ENCODE measurements at places on chromosomes 1 and 21.

DNA sequence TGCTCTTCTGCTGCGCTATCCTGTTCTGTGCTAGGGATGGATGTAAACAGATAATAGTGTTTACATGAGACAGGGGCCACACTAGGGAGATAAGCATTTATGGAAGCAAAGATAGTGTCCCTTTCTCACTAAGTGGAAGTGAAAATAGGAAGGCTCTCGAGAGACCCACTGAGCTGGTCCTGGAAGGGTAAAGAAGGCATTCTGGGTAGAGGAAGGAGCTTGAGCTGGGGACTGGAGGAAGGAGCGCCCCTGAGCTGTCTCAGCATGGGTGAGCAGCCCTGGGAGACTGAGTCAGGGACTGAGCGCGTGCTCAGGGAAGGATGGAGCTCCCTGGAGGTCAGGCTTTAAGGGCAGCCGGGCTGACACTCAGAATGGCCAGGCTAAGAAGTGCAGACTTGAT lies 93.3 kb downstream of the IGSF21 start:
- no peak for DNase-seq

DNA sequence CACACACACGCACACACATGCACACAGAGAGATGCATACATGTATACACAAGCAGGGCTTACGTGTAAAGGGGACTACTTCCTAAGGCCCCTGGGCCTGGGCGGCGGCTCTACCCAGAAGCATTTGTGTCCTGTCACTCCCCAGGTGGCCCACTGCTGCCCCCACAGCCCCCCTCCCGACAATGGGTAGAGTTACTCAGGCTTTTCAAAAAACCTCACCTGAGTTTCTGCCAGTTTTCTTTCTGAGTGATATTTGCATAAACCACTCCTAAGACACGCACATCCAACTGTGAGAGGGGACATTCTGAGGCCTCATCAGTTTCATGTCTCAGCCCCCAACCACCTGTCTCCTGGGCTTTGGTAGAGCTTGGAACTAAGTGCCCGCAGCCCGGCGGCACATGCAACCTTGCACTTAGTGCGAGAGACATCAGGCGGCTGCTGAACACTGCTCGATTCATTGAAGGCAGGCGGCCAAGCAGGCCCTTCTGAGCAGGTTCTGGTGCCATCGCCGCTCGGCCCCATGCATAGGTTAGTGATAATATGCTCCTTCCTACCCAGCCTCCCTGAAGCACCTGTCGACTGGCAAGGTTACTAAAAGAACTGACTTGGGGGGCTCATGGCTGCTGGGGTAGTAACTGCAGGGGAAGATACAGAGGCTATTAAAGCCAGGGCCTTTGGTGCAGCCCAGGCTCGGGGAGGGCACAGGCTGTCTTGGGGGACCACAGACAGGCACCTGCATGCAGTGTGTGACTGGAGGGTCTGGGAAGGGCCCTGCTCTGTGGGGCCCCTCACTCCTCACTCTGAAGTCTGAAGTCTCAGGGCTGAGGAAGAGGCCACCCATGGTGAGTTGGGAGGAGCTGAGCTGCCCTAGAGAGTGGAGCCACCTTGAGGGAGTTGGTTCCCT lies 364.2 kb upstream of the VAMP3 start:
- DNase-seq: no peak

GRCh38 chr1:56376188-56376984 lies 203.0 kb downstream of the PLPP3 start:
- DNase-seq: no peak

- DNase-seq: no peak
Measured at GRCh38 chr1:190376044-190376443, 101.6 kb downstream of the BRINP3 start.
